Activated naive CD8-positive, alpha-beta T cell treated with anti-CD3 and anti-CD28 coated beads, Interleukin-2, amount 50 U/mL, for 16 hours (primary cell): ENCODE measurements at places on chromosomes 5 and 9.

DNA sequence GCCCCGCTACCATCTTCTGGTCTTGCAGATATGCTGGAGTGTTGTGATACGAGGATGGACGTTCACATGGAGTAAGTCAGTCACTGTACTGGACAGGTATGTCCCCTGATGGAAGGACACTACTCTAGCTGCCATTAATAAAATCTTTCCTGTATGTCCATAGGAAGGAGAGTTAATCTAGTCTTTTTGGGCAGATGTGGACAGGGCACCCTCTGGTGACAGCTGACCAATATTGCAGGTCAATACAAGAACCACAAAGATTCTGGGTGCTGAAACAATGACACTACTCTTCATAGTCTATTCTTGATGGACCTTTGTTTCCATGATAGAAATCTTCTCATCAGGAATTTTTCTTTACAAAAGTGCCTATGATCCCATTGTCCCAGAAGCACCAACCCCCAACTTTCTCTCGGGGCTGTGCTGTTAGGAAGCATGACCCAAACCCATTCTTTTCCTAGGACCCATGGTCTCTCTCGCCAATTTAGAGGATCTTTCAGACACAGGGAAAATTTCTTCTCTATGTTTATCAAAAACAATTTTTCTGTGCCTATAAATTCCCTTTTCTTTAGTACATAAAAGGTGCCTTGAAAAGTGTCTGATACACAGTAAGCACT is 376.9 kb downstream of the DTWD2 start:
- no peak for DNase-seq

DNA sequence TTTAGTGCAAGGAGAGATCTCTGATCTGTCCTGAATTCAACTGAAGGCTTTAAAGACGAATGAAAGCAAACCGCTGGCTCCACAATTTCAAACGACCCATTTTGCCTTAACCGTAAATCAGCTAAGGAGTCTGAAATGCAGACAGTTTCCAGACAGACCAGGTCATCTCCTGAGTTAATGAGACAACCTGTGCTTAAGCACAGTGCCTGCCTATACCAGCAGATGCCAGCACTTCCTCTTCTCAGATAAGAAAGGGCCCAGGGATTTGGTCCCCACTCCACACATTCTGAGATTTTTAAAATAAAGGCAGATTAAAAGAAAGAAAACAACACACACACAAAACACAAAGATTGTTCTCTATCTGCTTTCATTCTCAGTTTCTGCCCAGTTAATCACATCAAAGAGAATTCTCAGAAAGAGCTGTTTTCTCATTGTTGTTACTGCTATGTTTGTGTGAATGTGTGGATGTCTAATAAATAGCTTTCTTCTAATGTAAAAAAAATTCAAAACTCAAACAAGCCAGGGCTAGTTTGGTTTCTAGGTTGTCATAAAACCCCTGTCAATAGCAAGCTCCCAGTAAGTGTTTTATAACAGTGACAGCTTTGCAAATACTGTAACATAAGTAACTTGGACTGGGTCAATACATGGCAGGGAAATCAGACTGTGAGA is 157.7 kb upstream of the SLC24A2 start:
- no peak for DNase-seq

DNA sequence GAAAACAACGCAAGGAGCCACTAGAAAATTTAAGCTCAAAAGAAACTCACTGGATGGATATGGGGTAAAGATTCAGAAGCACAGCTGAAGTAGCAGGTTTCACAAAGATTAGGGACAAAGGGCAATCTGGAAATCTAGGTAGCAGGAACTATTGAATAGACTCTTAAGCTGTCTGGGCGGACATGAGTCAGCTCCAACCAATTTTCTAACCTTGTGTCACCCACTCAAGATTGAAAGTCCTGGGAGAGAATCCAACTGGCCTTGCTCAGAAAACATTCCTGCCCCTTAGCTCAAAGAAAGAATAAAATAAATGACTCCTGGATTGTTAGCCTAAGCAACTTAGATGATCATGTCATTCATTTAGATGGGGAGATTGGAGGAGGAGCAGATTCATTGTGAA is 69.2 kb downstream of the STK32A start:
- DNase-seq = no peak

DNA sequence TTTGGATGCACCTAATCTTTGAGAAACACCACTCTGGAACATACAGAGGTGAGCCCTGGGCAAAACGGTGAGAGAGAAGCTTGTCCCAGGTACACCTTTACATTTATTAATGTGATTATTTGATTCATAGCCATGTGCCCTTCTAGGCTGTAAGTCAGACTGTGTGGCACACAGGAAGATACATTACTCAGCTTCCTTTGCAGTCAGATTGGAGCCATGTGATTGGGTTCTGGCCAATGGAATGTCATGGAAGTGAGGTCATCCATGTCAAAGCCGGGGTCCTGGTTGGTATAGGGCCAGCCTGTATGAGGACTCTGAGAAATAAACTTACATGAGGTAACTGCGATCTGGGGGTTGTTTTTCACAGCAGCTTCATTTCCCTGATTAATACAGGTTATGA is 106.8 kb upstream of the CD180 start:
- DNase-seq = no peak

- DNase-seq = no peak
These were observed 324.8 kb downstream of the CYLC2 start for GRCh38 chr9:103319979-103320378.

DNA sequence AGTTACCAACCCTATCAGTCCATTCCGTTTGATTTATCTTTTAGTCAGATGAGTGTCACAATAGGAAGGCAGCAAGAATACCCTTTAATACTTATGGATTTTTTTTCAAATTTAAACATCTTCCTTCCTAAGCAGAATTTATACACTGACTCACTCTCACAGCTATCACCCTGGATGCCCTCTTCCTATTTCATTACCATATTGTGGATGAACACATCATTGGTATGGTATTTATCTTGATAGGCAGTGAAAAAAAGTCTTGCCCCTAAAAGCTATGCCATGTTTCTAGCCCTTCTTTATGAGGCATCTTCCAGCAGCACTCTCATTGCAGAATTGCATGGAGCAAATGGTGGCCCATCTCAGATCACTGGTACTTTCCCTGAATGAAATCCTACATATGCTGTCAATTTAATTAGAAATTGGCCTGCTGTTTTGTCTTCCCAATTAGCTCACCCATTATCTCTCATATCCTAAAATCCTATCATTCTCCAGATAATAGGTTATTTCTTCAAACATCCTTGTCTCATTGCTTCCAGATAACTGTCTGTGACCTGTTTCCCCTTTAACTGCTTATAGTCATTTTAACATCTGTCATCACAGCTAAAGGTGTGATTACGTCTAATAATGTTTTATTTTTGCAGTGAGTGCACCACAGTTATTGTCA is 433.5 kb upstream of the POU5F2 start:
- DNase-seq = no peak

GRCh38 chr5:58121391-58121790 is 338.5 kb downstream of the PLK2 start:
- no peak for DNase-seq

- no peak for DNase-seq
These were observed 13.6 kb upstream of the PHF19 start for GRCh38 chr9:120890320-120891244.

DNA sequence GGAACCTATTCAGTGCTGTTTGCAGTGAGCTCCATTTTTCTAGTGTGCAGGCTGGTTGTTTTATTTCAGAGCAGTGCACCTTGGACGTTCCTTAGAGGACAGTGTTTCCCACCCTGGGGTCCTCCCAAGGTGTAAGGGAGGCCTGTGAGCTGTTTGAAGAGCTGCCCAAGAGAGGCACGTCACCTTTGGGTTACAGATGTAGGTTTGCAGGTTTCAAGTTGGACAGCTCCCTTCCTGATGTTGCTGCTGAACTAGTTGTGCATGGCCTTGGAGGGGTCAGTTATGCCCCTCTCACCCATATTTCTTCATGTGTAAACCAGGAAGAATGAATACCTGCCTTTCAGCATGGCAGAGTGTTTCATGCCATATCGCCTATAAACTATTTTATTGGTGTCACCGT is 34.7 kb upstream of the POMT1 start:
- DNase-seq = no peak

- DNase-seq = no peak
These were observed 47.5 kb downstream of the DAB2IP start for GRCh38 chr9:121698627-121699570.

DNA sequence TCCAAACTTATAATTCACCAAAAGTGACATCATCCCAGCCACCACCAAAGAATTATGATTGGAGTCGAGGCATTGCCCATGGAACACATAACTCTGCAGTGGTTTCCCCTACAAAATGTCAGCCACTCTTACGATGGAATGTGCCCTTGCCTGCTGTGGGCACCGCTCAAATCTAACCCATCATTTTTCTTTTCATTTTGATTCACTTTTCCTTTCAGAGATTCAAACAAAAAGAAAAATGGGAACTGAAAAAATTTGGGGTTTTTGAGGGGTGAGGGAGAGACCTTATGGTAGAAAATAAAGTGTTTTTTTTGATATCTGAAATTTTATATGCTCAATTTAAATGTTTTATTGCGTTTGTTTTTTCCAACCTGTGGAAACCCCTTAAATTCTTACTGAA is 28.1 kb downstream of the SMARCA2 start:
- no peak for DNase-seq

- no peak for DNase-seq
These were observed 176.0 kb downstream of the SLC12A2 start for GRCh38 chr5:128259607-128260021.

DNA sequence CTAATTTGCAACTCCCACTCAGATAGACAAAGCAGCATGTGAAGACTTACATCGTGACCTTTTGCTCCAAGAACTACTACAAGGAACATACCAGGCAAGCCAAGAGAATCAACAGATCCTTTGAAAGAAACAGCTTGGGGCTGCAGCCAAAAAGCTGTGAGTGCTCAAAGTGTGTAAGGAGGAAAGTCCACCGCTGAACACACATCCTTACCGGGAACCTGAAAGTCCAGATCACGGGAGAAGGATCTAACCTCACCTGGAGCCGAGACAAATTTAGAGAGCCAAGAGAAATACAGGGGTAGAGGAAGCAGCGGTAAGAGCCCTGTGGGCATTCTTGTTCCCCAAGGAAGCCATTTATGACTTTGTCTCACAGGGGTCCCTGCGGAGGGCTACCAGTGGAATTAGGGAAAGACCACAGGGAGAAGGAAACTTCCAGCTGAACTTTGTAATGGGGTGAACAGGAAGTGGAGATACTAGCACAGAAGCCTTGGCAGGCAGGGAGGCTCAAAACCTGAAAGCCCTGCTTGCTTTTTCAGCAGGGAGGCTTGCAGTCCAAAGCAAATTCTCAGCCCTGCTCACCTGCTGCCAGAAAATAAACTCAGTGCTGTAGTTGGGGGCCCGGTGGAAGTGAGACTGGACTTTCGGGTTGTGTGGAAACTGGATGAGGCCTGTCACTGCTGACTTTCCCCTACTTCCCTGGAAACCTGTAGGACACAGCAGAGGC is 350.2 kb downstream of the DTWD2 start:
- no peak for DNase-seq

- no peak for DNase-seq
These were observed 496.9 kb upstream of the ADAMTS16 start for GRCh38 chr5:4643190-4643589.

DNA sequence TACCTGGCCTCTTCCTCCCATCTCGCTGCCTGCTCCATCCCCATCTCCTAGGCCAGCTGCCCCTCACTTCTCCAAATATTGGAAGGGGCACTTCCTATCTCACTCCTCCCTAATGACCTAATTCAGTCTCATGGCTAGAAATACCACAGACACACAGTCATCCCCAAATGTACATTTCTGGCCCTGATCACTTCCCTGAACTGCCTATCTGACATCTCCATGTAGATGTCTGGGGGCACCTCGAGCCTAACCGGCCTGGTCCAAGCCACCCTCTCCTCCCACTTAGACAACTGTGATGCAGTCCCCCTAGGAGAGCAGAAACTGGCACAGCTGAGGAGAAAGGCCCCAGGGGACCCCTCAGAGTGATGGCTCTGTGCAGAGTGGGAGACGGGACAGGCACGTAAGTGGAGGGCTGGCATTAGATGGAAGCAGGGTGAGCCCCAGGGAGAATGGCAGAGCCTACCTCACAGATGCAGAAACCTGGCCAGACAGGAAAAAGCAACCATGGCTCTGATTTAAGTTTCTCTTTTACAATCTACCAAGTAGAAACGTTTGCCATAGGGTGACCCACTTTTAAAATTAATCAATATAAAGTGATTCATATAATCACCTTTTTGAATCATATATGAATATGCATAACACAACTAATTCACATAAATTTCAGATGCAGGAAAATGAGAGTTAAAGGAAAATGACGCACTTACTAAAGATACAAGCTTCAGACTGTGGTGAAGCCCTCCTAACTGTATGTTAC is 22.1 kb downstream of the CAMSAP1 start:
- DNase-seq = no peak
